ENCODE measurements at places on chromosomes 6 and 20.

DNA sequence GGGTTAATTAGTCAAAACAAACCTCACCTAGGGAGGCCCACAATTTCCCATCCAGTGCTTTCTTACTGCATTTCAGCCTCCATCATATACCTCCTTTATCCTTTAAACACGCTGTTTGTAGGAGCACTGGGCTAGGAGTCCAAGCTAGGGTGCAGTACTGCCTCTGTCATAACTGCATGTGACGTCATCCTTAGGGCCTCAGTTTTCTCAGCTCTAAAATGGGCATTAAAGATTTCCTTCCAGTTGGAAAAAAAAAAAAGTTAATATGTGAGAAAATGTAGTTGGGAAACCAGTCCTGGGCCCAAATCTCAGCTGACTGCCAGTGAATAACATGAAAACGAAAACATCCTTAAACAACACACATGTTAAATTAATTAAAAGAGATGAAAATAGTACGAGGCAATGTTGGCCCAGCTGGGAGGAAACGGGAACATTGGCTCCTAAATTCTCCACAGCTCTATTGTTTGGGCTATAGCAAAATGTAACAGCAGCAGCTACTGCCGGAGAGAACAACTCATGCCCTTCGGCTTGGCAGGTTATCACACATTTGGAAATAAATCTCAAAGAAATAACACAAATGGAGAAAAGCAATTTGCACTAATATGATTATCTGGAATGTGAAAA, 79.9 kb upstream of the CCDC167 start:
- DNase-seq = no peak

- no peak for DNase-seq
Measured at GRCh38 chr20:44891826-44892225, 6.3 kb downstream of the YWHAB start.

GRCh38 chr6:12473494-12473893, 183.3 kb downstream of the EDN1 start:
- no peak for DNase-seq

GRCh38 chr6:62075869-62076268, 210.2 kb downstream of the KHDRBS2 start:
- DNase-seq = no peak

DNA sequence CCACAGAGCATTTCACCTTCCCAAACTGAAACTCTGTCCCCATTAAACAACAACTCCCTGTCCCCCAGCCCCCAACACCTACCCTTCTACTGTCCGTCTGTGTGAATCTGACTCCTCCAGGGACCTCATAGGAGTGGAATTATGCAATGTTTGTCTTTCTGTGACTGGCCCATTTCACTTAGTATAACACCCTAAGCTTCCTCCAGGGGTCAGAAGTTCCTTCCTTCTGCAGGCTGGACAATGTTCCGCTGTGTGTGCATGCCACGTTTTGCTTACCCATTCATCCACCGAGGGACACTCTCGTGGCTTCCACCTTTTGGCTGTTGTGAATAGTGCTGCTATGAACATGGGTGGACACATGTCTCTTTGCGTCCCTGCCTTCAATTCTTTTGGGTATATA, 37.6 kb upstream of the MPC1 start:
- no peak for DNase-seq

DNA sequence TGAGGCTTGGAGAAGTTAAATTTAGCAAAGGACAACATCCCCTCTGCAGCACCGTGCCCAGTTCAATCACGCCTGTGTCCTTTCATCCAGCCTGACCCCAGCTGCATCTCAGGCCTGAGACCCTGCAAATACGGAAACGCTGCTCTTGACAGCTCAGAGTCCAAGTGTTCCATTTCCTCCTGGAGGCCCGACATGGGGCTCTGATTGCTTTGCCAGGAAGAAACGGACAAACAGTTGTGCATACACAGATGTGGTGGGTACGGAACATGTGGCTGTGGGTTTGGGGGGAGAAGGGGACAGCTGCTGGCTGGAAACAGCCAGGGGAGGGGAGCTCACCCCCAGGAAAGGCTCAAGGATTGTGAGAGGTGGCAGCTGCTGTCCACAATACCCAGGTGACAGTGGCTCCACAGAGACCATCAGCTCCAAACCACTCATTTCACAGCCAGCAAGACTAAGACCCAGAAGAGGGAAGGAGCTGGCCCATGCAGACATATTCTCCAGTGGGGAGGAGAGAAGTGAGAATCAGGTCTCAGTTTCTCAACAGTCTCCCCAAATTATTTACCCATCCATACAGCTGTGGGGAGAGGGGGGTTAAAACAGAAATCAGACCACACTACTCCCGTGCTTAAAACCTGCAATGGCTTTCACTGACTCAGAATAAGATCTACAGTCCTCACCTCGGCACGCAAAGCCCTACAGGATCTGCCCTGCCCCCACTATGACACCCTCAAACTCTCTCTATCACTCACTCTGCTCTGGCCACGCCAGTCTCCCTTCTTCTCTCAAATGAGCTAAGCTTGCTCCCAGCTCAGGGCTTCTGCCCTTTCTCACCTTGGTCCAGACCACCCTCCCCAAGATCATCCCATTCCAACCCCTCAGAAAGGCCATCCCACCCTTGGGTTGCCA, 89.1 kb downstream of the PREX1 start:
- peak; percentile 77 for DNase-seq

DNA sequence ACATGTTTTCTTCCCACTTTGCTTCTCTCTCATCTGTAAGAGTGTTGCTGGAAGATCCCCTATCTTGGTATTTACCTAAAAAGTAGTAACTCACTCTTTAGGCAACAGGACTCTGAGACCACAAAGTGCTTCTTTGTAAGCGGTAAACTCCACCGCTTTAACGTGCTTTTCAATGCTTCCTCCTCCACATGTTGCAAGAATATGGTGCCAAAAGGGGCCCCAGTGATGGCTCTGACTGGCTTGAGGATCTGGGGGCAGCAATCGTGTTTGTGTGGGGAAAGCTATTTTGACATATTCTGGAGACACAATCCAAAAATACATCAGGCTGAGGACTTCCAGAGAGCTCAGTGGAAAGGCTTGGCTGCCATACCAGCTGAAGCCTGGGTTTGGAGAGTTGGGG, 12.4 kb upstream of the CPNE5 start:
- DNase-seq = no peak

DNA sequence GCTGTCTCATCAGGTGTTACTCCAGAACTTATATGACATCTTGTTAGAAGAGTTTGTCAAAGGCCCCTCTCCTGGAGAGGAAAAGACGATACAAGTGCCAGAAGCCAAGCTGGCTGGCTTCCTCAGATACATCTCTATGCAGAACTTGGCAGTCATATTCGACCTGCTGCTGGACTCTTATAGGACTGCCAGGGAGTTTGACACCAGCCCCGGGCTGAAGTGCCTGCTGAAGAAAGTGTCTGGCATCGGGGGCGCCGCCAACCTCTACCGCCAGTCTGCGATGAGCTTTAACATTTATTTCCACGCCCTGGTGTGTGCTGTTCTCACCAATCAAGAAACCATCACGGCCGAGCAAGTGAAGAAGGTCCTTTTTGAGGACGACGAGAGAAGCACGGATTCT, 43.7 kb upstream of the SMIM28 start:
- DNase-seq = no peak

- no peak for DNase-seq
Measured at GRCh38 chr6:72175916-72176315, 289.6 kb downstream of the RIMS1 start.

DNA sequence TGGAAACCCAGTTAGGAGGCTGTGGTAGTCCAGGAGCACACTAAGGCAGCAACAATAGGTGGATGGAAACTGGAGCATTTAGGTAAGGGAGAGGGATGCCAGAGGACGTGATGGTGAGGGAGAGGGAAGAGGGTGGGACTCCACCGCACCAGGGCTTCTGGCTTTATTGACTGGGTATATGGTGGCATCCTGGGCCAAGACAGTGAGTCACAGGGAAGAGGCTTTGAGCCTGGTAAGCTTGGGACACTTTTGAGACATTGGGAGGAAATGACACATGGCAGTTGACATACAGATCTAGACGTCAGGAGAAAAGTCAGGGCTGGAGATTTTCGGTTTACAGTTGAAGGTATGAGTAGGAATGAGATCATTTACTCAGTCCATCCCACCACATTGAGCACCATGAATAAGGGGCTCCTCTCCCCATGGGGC, 14.9 kb downstream of the NT5E start:
- DNase-seq = peak; percentile 63

DNA sequence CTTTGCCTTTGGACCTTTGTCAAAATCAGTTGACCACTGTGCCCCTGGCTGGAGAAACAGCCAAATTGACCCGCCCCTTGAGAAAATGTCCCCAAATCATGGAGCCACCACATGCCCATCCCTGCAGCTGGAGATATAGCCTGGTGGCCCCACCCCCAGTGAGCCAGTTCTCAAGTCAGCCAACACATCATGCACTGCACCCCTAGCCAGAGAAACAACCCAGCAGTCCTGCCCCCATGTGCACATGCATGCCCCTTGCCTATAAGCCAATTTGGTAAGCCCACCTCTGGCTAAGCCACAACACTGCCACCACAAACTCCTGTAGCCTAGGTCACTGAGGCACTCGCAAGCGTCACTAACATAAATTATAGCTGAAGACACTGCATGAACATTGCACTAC, 174.2 kb upstream of the ECI2 start:
- no peak for DNase-seq

DNA sequence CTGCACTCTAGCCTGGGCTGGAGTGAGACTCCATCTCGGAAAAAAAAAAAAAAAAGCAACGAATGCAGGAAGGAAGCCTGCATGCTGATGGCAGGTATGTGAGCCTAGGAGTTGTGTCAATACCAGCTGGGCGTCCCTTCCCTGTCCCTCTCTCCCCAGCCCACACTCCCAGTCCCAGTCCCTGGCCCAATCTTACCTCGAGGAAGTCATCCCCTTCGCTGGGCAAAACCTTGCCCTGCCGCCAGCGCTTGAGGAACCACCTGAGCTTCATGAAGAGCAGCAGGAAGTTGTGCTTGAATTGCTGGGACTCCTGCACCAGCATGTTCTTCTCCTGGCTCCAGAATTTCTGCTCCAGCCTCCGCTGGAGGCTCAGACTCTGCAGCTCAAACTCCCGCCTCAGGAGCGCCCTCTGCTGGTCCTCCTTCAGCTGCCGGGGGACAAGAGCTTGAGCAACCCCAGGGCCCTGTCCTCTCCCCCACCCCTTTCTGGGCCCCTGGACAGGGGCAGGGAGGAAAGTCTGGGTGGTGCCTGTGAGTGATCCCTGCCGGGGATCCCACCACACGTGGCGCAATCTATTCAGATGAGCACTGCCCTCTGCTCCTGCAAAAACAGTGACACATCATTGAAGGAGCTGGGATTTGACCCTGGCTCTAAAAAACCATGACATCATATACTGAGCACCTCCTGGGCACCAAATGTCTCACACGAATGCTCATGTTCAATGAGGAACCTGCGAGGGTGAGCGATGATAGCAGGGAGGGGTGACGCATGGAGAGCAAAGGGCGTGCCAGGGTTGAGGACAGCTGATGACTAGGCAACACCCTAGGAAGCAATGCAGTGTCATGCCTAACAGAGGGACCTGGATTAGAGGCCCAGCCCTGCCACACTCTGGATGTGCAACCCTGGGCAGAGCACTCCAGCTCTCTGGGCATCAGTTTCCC, 35.0 kb upstream of the DSN1 start:
- DNase-seq = peak; percentile 82
